ENCODE measurements at places on chromosomes 16 and 17. TPM values are rescaled to one million over a fixed set of nuclear protein-coding genes. Genes with fewer than 3 reads are reported as not detected.

DNA sequence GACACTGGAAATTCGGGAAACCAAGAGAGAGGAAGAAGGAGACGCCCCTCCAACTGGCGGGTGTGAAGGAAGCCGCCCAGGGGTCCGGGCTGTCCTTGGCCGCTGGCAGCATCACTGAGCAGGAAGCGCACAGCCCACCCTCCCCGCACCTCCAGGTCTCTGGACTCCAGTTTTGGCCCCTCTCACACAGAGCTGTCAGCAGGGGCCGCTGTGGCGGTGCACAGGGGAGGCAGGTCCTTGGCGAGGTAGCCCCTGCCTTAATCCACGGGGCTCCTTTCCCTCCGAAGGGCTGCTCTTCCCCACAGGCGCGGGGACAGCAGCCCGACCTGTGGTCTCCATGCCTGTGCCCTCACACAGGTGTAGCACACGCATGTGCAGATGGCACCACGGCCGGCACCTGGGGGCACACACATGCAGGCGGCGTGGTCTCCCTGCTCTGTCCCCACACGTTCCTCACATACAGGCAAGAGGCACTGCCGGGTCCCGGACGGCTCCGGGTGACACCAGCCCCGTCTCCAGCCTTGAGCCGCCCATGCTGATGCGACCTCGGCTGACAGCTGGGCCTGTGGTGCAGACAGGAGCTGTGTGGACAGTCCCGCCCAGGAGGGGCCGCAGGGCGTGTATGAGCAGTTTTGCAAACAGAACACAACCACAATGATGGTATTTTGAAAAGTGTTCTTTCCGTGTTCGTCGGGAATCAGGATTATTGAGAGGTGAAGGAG, 26.6 kb upstream of the CHMP6 start:
- no peaks in the 10 kb centered on the region for H3K4me1 ChIP-seq
- H3K4me3 ChIP-seq, result no peak overlapping the region
- H3K27me3 ChIP-seq, result peaks cover 4% of the 10 kb centered on the region
- DNase-seq, result no peak
- H3K27ac ChIP-seq, result no peak overlapping the region
- H3K36me3 ChIP-seq, result no peaks in the 10 kb centered on the region

GRCh38 chr16:31344712-31345111, 10.3 kb upstream of the ITGAX start:
- no peaks in the 10 kb centered on the region for H3K4me1 ChIP-seq
- H3K4me3 ChIP-seq, result no peak overlapping the region
- no peaks in the 10 kb centered on the region for H3K27me3 ChIP-seq
- no peak overlapping the region for H3K27ac ChIP-seq

DNA sequence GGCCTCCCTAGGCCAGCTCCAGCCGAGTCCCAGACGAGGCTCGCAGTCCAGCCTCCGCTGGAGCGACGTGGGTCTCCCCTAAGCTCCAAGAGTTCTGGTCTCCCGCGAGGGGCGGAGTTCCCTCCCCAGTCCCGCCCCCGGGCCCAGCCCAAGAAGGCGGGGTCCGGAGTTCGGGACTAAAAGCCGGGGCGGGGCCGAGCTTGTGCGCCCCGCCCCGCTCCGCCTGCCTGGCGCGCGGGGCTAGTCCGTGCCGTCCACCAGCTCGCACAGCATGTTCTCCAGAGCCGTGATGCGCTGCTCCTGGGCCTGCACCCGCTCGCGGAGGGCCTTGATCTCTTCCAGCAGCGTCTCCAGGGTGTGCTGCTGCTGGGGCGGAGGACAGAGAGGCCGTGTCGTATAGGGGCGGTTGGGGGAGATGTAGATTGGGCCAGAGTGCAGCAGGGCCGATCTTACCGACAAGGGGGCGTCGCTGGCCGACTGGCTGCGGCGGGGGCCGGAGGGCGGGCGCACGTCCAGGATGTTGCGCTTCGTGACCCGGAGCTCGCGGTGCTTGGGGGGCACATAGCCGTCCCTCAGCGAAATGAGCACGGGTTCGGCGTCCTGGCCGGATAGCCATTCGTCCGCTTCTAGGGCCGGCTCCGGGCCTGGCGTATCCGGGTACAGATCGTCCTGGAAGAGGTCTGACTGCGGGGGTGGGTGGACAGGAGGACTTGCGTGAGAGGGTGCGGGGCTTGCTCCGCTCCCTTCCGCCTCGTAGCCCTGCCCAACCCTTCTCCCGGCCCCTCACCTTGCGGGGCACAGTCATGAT, 7.0 kb downstream of the CORO6 start:
- H3K4me3 ChIP-seq, result peak overlapping the region; percentile 28
- H3K36me3 ChIP-seq, result no peaks in the 10 kb centered on the region
- peak; percentile 88 for DNase-seq
- H3K27ac ChIP-seq, result no peak overlapping the region

DNA sequence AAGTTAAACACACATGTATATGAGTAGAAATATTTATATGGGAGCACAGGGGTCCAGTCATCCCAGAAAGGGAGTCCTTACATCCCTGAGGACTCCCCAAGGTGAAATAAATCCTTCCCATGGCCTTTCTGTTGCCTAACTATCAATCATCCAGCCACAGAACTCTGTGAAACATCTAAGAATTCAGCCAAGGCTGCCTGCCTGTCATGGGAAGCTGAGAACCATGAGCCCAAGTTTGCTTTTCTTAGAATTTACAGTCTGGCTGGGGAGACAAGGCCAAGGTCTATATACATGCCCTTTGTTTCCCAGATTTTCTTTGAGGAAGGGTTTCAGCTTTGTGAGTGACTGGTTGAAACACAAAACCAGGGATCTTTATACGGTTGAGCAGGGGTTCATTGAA, 15.8 kb downstream of the MYL4 start:
- DNase-seq, result no peak
- no peak overlapping the region for H3K4me3 ChIP-seq
- peaks cover under 1% of the 10 kb centered on the region for H3K4me1 ChIP-seq
- H3K27me3 ChIP-seq, result no peaks in the 10 kb centered on the region
- H3K27ac ChIP-seq, result peak overlapping the region; percentile 56

GRCh38 chr16:82991410-82991809, 364.6 kb downstream of the CDH13 start:
- H3K27me3 ChIP-seq, result no peaks in the 10 kb centered on the region
- H3K36me3 ChIP-seq, result no peaks in the 10 kb centered on the region
- DNase-seq, result peak; percentile 55

GRCh38 chr16:86466696-86467406, 43.5 kb upstream of the FOXF1 start:
- no peak overlapping the region for H3K4me3 ChIP-seq
- no peak for DNase-seq
- no peaks in the 10 kb centered on the region for H3K36me3 ChIP-seq

DNA sequence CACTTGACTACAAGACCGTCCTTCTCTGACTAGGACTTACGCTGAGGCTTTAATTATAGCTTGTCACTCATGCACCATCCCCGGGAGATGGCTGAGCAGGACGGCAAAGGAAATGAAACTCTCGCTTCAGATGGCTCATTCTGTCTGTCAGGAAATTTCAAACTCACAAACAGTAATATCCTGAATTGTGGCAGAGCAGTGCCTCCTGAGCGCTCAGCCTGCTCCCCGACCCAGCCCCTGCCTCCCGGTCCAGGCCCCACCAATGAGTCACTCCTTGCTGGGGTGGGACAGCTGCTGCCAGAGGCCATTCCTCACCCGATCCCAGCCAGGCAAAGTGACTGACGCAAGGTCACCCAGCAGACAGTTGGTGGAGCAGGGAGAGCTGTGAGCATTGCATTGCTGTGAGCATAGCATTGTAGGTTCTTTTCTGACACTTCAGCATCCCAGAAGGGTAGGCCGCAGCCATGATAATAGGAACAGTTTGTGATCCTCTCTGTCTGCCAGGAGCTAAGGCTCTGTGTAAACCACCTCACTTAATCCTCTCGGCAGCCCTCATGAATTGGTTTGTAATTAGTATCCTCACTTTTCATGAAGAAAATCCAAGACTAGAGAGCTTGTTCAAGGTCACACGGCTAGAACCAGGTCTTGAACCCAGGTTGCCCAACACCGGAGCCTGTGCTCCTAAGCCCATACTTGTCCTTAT, 20.9 kb downstream of the CCDC182 start:
- no peak overlapping the region for H3K4me3 ChIP-seq
- H3K4me1 ChIP-seq, result no peaks in the 10 kb centered on the region
- no peaks in the 10 kb centered on the region for H3K27me3 ChIP-seq
- no peak for DNase-seq
- H3K36me3 ChIP-seq, result no peaks in the 10 kb centered on the region

DNA sequence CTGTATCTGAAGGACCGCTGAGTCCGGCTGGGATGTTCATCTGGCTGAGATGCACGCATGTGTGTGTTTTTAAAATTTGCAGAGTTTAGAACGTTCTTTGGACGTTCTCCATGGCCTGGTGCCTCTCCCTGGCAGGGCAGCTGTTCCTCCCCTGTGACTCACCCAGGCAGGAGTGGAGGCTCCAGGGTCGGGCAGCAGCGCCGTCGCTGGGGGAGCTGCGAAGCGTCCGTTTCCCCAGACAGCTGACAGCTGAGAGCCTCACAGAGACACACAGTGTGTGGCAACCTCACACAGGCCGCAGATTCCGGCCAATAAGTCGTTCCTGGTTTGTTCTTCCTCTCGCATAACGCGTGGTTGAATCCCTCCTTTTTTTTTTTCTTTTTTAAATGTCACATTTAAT, 80.6 kb downstream of the OR1D5 start:
- peak; percentile 49 for DNase-seq
- H3K4me3 ChIP-seq, result no peak overlapping the region
- H3K36me3 ChIP-seq, result no peaks in the 10 kb centered on the region
- no peak overlapping the region for H3K27ac ChIP-seq

- H3K4me1 ChIP-seq, result no peaks in the 10 kb centered on the region
- DNase-seq, result no peak
- H3K4me3 ChIP-seq, result no peak overlapping the region
- H3K27me3 ChIP-seq, result no peaks in the 10 kb centered on the region
- no peaks in the 10 kb centered on the region for H3K36me3 ChIP-seq
- H3K27ac ChIP-seq, result no peak overlapping the region
Observed at GRCh38 chr16:23974223-23974622, 138.4 kb downstream of the PRKCB start.

GRCh38 chr16:2977440-2977839, 2.8 kb downstream of the PKMYT1 start:
- DNase-seq, result peak; percentile 71
- peaks cover 4% of the 10 kb centered on the region for H3K4me1 ChIP-seq
- no peaks in the 10 kb centered on the region for H3K27me3 ChIP-seq
- no peaks in the 10 kb centered on the region for H3K36me3 ChIP-seq

DNA sequence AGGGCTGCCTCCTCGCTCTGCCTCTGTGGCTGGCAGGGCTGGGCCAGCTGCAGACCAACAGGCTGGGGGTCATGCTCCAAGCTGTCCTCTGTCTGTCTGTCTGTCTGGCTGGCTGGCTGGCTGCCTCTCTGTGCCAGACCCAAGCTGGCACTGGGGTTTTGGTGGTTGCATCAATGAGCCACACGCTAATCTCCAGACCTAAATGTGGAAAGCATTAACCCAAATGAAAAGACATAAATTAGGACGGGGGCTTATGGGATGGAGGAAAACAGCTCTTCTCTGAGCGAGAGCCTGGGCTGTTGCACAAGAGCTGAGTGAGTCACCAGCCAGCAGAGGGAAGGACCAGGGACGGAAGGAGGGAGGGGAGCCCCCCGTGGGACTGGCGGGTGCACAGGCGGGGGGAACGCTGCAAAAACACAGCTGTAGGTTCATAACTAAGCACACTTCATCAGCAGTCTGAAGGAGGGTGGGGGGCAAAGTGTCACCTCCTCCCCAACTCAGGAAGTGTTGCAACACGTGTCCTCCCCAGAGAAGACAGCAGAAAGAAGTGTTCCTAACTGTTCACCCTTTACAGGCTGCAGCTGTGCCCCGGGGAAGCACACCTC, 83.4 kb downstream of the GAS7 start:
- peak; percentile 77 for DNase-seq
- no peaks in the 10 kb centered on the region for H3K36me3 ChIP-seq
- peak overlapping the region; percentile 73 for H3K27ac ChIP-seq
- H3K4me1 ChIP-seq, result no peaks in the 10 kb centered on the region
- H3K4me3 ChIP-seq, result no peak overlapping the region

DNA sequence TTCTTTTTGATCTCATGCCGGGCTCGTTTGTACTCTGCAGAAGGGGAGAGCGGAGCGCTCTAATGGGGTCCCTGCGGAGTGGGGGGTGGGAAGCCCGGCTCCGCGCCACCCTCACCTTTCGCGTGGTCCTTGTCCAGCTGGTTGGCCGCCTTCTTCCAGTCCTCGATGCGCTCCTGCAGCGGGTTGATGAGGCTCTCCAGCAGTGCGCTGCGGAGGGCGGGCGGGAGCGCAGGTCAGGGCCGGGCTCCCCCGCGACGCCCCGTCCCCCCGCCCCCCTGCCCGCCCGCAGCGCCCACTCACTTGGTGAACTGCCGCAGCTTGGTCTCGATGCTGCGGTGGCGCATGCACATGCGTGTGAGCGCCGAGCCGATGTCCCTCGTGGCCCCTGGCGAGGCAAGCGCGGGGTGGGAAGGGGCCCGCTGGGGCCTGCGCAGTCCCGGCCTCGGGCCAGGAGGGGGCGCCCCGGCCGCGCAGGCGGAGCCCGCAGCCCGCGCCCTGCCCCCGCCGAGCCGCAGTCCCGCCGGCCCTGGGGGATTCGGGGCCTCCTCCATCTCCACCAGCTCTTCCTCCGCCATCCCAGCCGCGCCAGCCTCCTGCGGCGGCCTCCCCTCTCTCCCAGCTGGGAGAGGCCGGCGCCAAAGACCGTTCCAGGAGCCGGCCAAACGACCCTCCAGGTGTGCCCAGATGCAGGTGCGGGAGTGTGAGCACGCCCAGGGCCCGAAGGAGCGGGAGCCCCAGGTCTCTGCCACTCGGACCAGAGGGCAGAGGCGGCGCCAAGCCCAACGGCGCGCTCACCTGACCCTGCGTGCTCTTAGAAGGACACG, 6.0 kb downstream of the MTSS2 start:
- H3K36me3 ChIP-seq, result no peaks in the 10 kb centered on the region
- DNase-seq, result no peak
- H3K27me3 ChIP-seq, result no peaks in the 10 kb centered on the region

DNA sequence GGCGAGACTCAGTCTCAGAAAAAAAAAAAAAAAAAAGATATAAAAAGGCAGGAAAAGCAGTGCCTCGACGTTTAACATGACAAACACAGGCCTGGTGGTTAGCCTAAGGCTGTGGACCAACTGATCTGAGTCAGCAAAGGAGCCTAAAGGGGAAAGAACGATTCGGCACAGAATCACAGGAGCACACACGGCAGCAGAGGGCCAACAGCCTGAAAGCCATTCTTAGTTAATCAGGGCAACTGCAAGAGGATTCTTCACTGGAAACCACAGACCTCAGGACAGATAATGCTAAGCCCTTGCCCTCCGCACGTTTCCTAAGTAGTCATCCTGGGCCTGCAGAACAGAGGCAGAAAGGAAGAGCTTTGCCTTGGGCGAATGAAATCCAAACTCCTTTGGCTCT, 14.7 kb downstream of the TMEM11 start:
- no peaks in the 10 kb centered on the region for H3K27me3 ChIP-seq
- H3K4me3 ChIP-seq, result no peak overlapping the region
- DNase-seq, result no peak
- H3K36me3 ChIP-seq, result peaks cover 16% of the 10 kb centered on the region
- H3K27ac ChIP-seq, result no peak overlapping the region
- H3K4me1 ChIP-seq, result no peaks in the 10 kb centered on the region

GRCh38 chr17:14605267-14605599, 304.4 kb downstream of the HS3ST3B1 start:
- no peaks in the 10 kb centered on the region for H3K36me3 ChIP-seq
- peak; percentile 18 for DNase-seq
- no peak overlapping the region for H3K27ac ChIP-seq
- H3K27me3 ChIP-seq, result no peaks in the 10 kb centered on the region

Gene FBXL16
- total RNA-seq, result 2.0 TPM

Gene ZDHHC7
- 67.8 TPM for total RNA-seq

Gene NPB
- total RNA-seq, result not detected

Gene BAHCC1
- total RNA-seq, result 12.5 TPM

Gene TBC1D3C
- not detected for total RNA-seq

Gene KRTAP4-5
- total RNA-seq, result not detected

Gene SOST
- not detected for total RNA-seq

Gene SEPTIN12
- not detected for total RNA-seq
